ENCODE measurements at places on chromosomes 3 and 15.

GRCh38 chr3:143830786-143831185, 17.5 kb downstream of the SLC9A9 start:
- no peak for DNase-seq

DNA sequence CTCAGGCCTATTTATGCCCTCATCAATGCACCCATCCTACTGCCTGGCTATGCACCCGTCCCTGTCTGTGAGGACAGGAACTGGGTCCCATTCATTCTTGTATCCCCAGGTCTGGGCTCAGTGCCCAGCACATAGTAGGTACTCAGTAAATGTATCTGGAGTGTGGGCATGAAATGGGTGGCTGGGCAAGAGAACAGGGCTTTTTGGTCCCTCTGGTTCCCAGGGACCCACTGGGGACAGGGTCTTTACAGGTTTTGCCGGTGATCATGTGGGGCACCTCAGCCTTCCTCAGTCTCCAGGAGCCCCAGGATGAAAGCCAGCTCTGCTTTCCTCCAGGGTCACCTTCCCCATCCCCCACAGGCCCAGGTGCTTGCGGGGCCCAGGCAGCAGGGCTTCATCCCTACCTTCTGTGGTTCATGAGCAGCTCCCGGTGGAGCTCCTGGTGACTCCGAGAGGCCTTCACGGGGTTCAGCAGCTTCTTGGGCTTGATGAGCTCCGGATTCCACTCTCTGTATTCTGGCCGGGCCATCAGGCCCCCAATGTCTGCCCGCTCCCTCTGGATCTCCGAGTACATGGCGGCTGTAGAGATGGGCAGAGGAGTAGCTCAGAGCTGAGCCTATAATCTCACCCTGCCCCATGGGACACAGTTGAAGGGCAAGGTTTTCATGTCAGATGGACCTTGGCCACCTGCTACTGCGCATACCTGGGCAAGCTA, 7.7 kb downstream of the FAM107A start:
- no peak for DNase-seq

DNA sequence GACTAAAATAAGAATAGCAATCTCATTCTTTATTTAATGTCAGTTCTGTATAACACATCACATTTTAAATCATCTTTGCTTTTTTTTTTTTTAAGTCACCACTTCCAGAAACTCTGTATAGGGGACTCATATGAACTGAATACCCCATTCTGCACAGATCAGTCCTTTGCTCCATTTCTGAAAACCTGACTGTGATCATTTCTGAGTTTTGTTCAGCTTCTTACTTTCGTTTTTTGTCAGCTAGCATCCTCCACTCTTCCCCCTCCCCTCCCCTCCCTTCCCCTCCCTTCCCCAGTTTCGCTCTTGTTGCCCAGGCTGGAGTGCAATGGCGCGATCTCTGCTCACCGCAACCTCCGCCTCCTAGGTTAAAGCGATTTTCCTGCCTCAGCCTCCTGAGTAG, 49.8 kb upstream of the SGO1 start:
- no peak for DNase-seq

- DNase-seq, result no peak
Observed at GRCh38 chr15:45399381-45400212, 21.3 kb upstream of the GATM start.

DNA sequence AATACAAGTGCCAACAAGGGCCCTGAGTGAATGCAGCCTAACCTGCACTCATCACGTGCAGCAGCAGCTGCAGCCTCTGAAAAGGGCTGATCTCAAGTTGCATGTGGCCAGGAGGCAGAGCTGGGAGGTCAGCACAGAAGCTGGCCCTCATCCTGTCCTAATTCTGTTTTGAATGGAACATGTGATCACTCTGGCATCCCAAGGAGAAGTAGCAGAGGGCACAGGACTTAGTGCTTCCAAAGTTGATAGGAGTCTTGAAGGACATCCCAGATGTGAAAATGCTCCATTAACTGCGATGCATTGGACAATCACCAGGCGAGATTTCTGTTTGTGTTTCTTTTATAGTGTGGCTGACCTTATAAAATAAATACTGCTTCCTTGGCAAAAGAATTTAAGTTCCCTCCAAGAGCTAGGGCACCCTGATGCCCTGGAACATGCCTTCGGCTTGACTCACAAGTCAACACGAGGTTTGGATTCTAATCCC, 31.6 kb upstream of the STAG1 start:
- DNase-seq, result no peak

All from stimulated activated CD4-positive, alpha-beta T cell treated with anti-CD3 and anti-CD28 coated beads, Interleukin-4, amount 100 ng/mL, for 24 hours (primary cell).